ENCODE measurements at places on chromosomes 5 and 9. TPM values are rescaled to one million over a fixed set of nuclear protein-coding genes. Genes with fewer than 3 reads are reported as not detected.

DNA sequence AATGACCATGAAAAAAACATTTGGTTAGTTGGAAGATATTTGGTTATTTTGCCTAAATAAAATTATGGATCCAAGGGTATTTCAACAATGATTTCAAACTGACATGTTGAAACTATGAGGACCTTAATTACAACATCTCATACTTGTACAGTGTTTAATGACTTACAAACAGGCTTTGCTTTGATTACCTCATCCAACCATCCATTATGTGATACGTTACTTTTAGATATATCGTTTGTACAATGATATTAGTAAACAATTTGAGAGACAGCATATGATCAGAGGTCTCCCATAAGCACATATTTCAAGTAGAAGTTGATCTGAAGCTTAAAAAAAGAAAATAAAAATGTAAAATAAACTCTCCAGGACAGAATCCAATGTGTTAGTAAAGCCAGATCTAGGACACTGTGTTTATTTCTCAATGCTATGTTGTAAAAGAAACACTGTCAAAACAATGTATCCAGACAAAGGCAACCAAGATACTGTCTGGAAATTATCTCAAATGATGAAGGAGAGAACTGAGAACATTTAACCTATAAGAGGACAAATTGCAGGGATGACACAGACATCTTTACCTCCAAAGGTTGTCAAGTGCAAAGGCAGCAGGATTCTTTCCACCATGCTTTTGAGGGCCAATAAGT is 116.0 kb upstream of the TARS1 start:
- peak; percentile 54 for ATAC-seq

DBH gene
- total RNA-seq = not detected

DNA sequence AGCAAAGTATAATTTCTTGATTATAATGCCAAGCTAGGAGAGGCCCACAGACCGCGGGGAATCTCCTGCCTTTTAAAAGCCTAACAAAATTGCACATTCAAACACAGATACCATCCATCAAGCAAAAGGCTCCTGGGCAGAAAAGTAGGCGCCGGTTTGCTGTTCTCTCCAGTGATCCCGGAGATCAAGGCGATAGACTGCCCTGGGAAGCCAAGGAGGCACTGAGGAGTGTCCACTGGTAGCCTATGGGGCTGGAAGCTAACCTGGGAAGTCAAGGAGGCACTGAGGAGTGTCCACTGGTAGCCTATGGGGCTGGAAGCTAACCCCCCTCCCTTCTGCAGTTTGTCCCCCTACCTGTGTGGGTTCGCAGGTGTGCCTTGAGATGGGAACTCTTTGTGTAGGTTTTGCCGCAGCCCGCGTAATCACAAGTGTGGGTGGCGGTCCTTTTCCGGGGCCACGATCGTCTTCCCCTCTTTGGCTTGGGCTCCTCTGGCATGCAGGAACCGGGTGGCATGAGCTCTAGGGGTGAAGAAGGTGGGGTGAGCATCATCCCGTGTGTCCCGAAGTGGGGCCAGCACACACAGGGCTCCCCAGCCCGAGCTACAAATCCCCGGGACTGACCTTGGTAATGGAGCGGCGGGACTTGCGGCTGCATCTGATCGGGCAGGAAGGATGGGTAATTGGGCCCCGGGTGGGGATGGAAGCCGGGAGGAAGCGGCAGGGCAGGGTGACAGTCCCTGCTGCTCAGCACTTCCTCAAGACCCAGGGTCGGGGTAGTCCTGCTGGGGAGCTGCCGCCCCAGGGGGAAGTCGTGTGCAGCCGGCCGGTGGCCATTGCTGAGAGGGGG is 2.7 kb downstream of the KLF4 start:
- ATAC-seq = no peak

DNA sequence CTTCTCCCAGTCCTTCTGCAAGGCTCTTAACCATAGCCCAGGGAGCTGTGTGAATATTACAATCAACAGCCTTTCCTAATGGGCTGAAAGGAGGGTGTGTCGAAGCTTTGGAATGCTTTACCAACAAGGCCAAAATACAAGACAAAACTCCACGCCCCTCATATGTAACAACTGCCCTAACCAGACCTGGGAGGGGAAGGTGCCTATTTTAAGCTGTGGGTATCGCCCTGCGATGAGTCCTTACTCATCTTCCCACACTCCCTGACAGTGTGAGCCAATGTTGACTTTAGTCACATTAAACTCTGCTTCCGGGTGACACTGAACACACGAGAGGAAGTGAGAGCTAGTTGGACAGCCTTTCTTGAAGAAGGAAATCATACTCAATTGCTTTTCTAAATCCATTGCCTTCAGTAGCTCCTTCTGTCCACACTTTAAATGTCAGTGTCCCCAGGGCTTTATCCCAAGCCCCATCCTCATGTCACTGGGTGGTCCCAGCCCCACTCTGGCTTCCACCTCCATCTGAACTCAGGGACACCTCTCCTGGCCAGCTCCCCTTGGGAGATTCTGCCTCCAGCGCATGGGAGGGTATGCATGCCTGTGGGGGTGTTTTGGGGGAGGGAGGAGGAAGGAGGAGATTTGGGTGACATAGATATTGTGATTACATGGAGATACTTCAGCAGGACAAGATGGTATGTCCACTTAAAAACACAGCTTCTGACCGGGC is 6.5 kb upstream of the TBC1D9B start:
- ATAC-seq = peak; percentile 50

DNA sequence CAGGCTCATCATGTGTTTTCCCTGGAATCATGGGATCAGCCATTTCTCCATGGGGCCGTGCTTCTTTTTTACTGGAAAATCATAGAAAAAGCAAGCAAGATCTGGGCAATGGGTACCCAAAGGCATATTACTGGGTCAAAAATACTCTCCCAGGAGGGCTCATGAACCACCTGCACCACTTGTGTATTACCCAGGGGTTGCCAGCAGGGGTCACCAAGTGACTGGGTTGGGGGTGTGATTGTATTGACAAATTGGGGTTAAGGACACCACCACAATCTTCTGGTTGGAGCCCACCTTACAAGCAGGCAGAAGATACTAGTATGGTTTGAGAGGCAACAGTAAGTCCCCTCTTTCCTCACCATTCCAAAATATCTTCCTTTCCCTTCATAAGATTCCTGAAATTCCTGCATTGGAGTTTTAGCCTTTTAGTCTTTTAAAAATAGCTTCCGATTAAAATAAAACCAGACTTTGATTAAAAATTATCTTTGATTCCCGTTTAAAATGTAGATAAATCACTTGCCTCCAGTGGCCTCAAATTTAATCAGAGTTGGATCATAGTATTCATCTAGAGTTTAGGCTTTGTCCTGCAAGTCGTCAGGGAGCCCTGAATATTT is 603.3 kb downstream of the KIF4B start:
- no peak for ATAC-seq

CDH9 gene
- not detected for total RNA-seq

DNA sequence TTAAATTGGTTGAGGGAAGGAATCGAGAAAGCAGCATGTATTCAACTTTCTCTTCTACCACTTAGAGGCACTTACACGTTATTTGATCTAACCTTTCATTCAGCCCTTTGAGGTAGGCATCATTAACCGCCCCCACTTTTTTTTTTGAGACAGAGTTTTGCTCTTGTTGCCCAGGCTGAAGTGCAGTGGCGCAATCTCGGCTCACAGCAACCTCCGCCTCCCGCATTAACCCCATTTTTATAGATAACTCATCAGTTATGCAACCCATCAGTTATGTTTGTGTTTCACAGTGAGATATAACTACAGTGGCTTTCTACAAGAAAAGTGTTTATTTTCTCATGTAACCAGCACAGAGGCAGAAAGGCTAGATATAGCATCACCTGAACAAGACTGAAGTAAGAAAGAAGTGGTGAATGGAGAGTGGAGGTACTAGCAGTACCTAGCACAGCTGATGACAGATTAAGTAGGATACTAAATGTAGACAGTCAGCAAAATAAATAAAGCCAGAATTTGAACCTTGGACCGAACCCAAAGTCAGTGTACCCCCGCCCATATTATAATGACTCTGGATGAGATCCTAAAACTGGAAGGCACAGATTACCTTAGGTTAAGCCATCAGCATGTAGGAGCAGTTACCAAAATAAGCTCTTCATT is 91.2 kb downstream of the PJA2 start:
- no peak for ATAC-seq

DNA sequence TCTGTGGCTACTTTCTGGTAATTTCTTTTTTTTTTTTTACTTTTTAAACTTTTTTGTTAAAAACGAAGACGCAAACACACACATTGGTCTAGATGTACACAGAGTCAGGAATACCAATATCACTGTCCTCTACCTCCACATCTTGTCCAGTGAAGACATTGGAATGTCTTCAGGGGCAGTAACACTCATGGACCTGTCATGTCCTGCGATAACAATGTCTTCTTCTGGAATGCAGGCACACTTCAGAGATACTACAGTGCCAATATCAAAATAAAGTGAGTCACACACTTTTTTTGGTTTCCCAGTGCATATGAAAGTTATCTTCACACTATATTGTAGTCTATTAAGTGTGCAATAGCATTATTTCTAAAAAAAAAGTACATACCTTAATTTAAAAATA is 175.9 kb downstream of the ARRDC3 start:
- ATAC-seq = no peak

DNA sequence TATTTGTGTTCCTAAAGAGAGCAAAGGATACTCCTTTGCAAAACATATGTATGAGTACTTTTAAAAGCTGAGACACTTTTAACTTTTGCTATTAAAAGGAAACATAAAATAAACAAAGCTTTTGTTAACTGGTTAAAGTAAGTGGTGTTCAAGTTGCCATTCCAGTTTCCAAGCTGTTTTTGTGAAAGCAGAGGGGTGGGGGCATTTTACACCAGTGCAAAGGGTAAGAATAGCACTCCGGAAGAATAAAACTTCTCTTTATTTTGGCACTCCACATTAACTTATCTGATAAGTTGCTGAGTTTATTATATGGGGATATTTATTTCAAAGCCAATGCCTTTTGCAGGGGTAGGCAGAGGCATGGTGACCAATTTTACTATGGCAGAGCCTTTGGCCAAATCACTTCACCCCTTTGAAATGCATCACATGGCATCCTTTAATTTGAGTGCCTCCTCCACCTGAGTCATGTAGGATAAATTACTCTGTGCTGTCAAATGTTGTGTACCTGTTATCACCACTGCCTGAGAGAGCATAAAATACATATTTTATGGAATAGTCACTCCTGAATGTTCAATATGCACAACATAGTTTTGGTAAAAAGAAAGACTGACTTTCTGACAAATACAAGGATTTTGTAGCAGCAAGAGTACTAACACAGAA is 62.9 kb downstream of the MLLT3 start:
- no peak for ATAC-seq

- ATAC-seq = no peak
Measured at GRCh38 chr9:98831696-98832095, 24.2 kb downstream of the GALNT12 start.

GRCh38 chr9:76399856-76400255 is 5.6 kb upstream of the RFK start:
- ATAC-seq = no peak

DNA sequence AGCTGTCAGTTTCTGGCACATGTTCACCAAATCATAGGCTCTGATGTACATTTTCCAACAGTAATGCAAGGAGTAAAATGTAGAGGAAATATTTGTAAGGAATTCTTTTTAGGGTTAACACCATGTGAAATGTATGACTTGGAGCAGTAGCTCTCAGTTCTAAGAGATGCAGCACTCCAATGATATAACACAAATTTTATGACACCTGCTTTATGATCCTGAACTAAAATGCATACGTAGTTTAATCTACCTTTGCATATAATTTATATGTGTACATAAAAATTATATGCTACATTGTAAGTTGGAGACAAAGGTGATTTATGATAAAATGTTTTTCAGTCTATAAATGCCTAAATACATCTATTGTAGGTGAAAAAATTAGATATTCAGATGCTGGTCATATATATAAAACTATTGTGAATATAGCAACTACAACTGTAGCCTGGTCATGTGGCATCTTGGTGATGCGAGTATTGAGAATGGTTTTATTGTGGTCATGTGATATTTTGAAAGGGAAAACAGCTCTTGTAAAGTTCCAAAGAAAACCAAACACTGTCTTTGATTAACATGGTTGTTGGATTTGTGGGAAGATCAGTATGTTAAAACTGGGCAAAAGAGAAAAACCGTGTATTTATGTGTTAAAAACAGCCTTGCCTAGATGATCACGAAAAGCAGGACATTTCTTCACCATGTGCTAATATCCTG is 171.0 kb downstream of the TRIO start:
- ATAC-seq = no peak

- no peak for ATAC-seq
Measured at GRCh38 chr5:138602371-138603000, 27.3 kb upstream of the HSPA9 start.

LHX6 gene
- total RNA-seq = 2.2 TPM

DNA sequence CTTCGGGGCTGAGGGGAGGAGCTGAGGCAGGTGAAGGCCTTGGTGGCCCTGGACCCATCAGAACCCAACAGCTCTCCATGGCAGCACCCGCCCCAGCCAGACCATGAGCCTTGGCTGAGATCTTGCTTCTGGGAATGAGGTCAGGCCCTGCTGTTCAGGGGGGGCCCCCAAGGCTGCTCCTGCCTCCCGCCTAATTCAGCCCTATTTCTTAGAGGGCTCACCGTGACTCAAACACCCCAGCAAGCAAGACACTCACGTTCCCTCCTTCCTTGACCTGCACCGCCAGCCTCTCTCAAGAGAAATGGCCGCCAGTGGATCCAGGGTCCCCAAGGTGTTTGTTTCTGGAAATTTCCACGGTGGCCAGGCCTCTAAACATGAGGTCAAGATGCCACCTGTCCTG is 61.4 kb upstream of the PPP1R26 start:
- no peak for ATAC-seq

DNA sequence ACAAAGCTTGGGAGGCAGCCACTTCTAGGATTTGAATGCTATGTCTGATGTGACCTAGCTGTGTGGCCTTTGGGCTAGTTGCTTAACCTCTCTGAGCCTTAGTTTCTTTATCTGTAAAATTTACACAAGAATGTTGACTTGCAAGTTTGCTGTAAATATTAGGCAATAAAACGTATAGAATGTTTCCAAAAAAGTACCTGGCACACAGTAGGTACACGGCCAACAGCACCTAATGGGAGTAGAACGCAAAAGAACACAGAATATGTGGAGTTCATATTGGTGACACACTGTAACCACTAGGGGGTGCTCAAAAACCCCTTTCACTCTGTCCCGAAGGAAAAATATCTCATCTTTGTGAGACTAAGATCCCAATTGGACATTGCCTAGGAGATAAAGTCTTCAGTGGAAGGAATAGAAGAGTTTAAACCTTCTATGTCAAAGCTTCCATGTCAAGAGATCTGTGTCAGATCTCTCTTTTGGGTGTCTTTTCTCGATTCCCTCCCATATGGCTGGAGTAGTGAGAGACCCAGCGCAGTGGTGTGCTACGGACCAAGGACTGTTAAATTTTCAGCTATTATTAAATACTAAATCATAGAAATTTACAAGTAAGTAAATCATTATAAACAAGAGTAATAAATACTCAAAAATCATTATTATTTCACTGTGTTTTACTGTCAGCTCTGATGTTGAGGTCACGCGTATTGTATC is 145.4 kb upstream of the RAD23B start:
- ATAC-seq = no peak

PCDHGA12 gene
- 5.3 TPM for total RNA-seq

DNA sequence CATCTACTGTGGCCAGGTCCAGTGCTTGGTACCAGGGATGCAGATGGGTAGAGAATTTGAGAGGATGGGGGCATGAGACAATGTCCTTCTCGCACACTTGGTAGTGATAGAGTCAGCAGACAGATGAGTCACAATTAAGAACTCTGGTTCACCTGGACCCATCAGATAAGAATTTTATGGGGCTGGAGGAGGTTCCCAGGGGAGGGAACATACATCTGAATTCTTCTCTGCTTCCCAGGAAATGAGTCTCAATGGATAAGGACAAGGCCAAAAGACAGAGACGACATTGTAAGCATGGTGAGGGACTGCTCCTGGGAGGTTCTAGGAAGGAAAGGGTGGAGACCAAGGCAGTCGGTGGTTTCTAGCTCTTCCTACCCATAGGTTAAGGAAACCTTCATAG is 5.3 kb downstream of the SLC4A9 start:
- ATAC-seq = no peak
